ENCODE measurements at places on chromosomes 2 and 18.

GRCh38 chr2:23788100-23788499 lies 138.8 kb downstream of the ATAD2B start:
- DNase-seq, result no peak

- no peak for DNase-seq
Observed at GRCh38 chr18:10037181-10037580, 123.4 kb downstream of the VAPA start.

DNA sequence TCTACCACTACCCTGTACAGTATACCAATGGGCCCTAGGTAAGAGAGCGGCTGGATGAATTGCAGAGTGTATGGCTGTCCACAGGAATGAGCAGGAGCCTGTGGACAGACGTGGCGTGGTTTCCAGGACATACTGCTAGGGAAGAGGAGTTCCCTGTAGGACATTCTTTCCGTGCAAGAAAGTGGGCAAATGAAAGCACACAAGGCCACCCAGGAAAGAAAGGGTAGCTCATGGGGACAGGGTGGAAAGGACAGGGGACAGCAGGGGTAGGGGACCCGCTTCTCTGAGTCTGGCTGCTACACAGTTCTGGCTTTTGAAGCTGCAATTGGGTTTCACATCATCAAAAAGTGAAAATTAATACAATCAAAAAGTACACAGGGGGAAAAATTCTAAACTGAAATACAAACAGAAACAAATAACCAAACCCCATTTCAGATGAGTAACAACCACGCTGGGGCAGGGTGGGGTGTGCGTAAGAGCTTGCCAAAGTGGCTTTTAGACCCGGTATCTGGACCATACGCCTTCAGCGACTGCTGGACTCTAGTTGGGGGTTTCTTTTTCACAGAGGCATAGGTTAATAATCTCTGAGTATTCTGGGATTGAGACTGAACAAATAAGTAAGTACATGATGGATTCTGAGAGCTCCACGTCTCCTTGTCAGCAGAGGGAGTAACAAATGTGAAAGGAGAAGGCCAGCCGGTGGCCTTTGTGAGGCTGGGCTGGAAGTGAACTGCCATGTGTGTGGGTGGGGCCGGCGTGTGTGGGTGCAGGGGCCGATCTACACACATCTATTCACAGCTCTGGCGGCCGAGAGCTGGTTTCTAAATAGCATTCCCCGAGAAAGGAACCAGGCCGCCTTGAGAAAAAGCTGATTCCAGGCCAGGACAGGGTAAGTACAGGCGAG lies 84.0 kb downstream of the HDAC4 start:
- DNase-seq, result no peak

- DNase-seq, result no peak
Observed at GRCh38 chr2:124970030-124970429, 944.9 kb downstream of the CNTNAP5 start.

GRCh38 chr2:167355821-167356220 lies 467.5 kb downstream of the XIRP2 start:
- no peak for DNase-seq

DNA sequence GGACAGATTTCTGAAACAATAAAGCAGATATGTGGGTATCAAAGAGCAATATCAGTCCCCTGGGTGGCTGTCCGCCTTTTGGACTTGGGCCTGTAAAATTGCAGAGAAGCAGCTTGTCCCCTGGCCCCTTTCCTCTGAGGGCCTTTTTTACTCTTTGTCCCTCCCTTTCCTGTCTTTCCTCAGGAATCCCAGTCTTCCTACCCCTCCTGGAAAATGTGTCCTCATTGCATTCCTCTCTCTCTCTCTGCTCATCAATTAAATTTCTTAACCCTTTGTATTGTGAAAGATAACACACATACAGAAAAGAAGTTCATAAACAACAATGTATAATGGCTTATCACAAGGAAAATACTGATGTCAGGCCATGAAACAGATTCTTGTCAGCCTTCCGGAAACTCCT lies 3.0 kb upstream of the GRB14 start:
- no peak for DNase-seq

DNA sequence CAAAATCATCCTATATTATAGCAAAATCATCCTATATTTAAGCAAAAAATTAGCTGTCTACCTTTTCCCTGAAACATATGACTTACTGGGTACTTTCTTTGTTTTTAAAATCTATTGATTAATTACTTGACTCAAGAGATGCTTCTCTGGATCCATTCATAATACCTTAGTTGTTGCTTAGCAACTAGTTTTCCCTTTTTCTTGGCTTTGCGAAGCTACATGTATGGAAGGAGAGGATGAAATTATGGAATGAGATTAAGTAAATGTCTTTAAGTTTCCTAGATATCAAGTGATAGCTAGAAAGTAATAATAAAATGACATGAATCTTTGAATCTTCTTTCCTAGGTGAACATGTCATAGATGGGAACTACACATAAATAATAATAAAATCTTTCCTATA lies 1033.2 kb upstream of the FAM98A start:
- no peak for DNase-seq

DNA sequence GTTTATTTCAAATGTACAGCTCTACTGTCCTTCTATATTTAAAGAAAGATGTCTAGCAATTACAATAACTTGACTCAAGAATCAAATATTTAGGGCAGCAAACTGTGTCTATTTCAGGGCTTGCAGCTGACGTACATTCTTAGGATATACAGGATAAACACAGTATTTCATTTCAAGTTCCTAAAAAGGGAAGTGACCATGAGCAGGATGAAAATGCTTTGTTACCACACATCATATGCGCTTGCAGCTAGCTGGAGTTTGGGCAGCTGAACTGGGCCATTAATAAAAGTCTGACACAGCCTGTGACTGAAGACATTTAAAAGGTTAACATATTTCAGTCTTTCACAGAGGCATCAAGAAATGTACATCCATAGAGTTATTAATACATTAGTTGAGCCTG lies 264.6 kb upstream of the TRIB2 start:
- no peak for DNase-seq

DNA sequence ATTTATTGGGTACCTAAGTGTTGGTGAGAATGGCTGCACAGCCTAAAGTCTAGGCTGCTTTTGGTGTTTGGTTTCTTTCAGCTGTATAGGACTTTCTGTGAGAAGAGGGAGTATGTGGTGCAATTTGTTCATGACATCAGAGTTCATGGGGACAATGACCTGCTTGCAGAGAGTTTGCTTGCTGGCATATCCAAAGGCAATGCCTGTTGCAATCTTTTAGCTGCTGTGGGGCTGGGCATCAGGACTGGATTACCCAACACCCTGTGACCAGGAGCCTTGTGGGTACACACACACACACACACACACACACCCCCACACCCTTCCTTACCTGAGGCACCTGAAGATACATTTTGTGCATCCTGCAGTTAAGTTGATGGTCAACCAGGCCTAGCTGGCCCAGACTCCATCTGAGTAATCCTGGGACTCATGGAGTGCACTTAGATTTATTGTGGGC lies 68.4 kb downstream of the LIPG start:
- DNase-seq, result no peak

GRCh38 chr18:61831071-61831470 lies 61.7 kb downstream of the RNF152 start:
- DNase-seq, result no peak

DNA sequence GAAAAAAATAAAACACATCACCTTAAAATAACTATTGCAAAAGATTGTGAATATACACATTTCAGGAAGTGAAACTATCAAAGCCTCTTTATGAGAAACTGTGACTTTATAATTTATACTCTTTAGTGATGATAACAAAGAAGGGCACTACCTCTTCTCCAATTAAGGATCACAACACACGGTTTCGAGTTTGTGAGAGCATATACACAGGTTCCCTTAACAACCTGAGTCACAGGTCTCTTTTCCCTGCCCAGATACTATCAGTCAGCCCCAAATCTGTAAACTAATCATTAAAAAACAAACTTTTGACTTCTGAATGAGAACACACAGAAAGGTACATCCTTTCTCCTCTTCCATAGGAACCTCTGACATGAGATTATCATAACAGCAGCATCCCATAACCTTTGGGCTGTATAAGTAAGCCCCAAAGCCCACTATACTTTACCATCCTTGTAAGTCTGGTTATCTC lies 44.9 kb downstream of the PTPN2 start:
- DNase-seq, result no peak

GRCh38 chr2:168814046-168814445 lies 11.6 kb downstream of the NOSTRIN start:
- DNase-seq, result no peak

DNA sequence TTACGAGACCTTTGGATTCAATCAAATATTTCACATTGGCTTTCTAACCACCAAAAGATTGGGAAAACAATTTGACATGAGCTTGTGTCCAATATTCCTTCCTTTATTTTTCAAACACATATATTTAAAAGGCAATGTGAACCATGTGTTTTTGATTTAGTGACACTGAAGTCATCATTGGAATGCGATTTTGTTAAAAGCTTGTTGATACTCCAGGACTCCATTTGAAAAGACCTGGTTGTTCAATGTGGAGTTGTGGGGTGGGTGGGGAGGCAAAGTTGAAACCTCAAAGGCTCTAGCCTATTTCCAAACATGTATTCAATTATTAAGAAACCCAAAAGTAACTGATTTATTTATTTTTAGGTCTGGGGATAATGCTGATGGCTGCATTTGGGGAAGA lies 114.1 kb upstream of the TRIB2 start:
- DNase-seq, result no peak

- DNase-seq, result no peak
Observed at GRCh38 chr2:180966378-180966777, 14.0 kb upstream of the UBE2E3 start.

DNA sequence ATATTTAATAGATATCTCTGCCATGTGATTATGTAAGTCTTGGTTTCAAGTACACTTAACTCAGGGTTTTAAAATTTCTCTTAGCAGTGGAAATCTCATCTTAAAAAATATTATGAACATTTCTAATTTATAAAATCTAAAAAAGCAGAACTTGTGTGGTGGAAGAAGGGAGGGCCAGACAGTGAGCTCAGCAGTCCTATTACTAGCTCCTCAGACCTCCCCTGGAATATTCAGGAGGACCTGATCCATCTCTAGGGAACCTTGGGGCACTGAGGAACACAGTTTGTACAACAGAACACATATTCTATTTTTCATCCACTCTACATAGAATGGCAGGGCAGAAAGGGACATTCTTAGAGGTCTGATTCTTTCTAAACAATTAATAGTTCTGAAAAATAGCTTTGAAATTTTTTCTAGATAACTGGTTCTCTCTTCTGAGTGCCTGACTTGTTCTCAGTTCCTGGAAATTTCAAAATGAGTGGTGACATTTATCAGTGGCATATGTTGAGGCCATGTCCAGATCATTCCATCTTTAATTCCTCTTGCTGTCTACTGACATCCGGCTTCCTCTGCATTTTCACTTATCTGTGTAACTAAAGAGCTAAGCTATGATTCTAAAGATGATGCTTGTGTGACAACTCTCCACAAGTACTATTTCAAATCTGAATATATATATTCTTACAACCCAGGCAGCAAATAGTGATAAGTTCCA lies 8.2 kb upstream of the MAP4K4 start:
- DNase-seq, result no peak

GRCh38 chr2:179233626-179234430 lies 30.8 kb downstream of the SESTD1 start:
- DNase-seq, result no peak

DNA sequence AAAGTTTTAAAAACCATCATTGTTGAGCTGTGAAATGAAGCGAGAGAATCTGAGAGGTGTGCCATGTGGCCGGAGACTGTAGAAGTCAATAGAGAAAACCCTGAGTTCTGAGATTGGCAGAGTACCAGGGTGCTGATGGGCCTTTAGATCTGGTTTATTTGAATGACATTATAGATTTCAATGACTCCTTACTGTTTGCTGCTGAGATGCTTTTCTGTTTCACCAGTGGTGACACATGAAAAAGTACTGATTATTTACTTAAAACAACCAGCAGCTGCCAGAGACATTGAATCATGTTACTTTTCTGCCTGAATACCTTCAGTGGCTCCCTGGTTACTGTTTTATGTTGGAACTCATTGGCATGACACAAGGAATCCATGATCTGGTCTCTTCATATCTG lies 602.7 kb upstream of the ZNF804A start:
- DNase-seq, result no peak

- DNase-seq, result no peak
Observed at GRCh38 chr2:71843391-71843850, 304.2 kb downstream of the CYP26B1 start.

DNA sequence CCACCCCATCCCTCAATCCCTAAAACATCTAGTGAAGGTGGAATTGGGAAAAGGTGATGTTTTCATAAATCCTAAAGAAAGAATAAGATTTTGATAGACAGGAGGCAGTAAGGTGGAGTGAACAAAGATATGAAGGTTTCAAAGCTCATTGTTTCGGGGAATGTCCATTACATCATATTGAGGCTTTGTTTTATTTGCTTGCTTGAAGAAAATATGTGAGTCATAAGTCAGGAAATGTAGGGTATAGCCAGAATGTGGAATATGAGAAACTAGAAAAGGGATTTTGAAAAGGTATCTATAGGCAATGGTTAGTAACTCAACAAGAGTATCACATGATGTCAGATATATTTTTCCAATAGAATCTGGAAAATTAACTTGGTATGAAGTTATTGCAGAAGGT lies 1178.5 kb upstream of the ACVR2A start:
- DNase-seq, result no peak

GRCh38 chr2:71895320-71896161 lies 252.1 kb downstream of the CYP26B1 start:
- DNase-seq, result no peak

DNA sequence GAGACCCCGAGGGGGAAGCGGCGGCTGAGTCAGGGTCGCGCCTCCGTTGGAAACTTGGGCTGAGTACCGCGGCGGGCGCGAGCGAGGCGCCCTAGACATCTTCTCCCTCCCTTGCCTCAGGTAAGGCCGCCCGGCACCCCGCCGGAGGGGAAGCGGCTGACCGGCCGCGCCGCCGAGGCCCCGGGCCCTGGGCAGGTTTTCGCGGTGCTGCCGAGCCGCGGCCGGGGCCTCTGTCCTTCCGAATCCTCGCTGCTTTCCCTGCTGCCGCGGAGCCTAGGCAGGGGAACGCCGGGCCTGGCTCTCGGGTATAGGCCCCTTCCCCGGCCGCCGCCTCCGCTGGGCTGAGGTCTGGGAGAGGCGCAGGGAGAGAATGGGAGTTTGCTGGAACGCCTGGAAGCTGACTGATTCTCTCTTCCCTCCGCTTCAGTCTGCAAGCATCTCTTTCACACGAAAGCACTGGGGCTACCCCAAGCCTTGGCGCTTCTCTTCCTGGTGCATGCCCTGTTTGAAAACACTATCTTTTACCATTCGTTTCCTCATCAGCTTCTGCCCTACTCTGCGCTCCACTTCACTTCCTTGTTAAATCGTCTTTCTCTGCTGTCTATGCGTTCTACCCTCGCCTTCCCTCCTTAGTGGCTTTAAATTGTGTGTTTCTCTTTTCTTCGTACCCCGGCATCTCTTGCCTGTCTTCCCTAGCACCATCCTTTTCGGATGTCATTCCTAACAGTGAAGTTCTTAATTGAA lies 652 bp downstream of the PPM1B start:
- peak; percentile 12 for DNase-seq

- no peak for DNase-seq
Observed at GRCh38 chr2:7373156-7373555, 455.9 kb downstream of the RNF144A start.

DNA sequence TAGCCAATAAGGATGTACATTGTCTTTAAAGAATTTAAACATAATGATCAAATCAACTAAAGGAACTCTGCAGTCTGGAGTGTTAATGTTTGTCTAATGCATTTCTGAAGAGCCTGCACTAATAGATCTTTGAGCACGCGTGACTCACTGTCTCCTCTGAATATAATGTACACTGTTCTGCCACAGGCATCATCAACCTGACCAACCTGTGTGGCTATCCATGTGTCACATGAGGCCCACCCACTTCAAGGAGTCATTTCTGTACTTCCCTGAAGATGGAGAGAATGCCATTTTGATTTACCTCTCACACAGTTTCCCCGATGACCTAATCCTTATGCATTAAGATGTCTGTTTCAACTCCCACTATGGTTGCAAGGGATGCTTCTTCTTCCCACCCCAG lies 434.0 kb upstream of the SPHKAP start:
- no peak for DNase-seq

All from activated CD4-positive, CD25-positive, alpha-beta regulatory T cell (primary cell).